ENCODE measurements at places on chromosomes 6 and 20.

DNA sequence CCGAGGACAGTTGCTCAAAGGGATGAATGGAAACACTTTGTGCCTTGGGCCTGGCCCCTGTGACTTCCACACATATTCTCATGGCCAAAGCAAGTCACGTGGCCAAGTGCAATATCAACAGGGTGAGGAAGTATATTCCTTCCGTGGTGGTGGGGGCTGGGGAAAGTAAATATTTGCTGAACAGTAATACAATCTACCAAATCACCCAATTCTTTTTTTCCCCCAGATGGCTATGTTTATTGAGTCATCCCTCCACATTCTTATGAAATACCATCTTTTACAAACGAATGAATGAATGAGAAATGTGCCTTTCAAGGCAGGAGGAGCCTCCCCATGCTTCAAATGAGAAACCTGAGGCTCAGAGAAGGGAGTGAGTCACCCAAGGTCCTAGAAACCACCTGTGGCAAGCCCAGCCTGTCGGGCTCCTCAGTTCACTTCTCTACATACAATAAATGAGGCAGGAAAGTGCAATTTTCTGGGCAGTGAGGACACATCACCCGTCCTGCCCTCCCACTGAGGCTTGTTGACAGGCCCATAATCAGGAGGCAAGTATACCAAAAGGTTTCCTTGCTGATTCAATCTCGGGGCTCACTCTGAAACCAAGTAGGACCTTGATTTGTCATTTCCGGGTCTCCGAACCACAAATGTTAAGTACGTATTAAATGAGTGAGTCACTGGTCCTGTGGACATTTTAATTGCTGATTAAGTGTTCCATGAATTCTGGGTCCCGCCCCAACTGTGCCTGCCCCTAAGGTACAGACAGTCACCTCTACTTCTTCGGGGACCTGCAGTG, 25.3 kb upstream of the TOP1 start:
- peaks cover 3% of the 10 kb centered on the region for H3K4me1 ChIP-seq
- DNase-seq: no peak
- H3K27ac ChIP-seq: no peak overlapping the region
- no peaks in the 10 kb centered on the region for H3K27me3 ChIP-seq

- no peaks in the 10 kb centered on the region for H3K36me3 ChIP-seq
- H3K27ac ChIP-seq: no peak overlapping the region
- no peak for DNase-seq
- H3K27me3 ChIP-seq: no peaks in the 10 kb centered on the region
- no peak overlapping the region for H3K4me3 ChIP-seq
Measured at GRCh38 chr6:88843040-88843439, 120.4 kb downstream of the RNGTT start.

- no peaks in the 10 kb centered on the region for H3K27me3 ChIP-seq
- no peak overlapping the region for H3K4me3 ChIP-seq
- H3K4me1 ChIP-seq: no peaks in the 10 kb centered on the region
- H3K27ac ChIP-seq: no peak overlapping the region
- DNase-seq: no peak
- H3K36me3 ChIP-seq: no peaks in the 10 kb centered on the region
Measured at GRCh38 chr6:146634022-146634421, 35.2 kb downstream of the ADGB start.

- no peak overlapping the region for H3K4me3 ChIP-seq
- no peak overlapping the region for H3K27ac ChIP-seq
- no peaks in the 10 kb centered on the region for H3K4me1 ChIP-seq
- DNase-seq: no peak
- H3K27me3 ChIP-seq: no peaks in the 10 kb centered on the region
Measured at GRCh38 chr6:157867981-157868380, 44.9 kb downstream of the SNX9 start.

DNA sequence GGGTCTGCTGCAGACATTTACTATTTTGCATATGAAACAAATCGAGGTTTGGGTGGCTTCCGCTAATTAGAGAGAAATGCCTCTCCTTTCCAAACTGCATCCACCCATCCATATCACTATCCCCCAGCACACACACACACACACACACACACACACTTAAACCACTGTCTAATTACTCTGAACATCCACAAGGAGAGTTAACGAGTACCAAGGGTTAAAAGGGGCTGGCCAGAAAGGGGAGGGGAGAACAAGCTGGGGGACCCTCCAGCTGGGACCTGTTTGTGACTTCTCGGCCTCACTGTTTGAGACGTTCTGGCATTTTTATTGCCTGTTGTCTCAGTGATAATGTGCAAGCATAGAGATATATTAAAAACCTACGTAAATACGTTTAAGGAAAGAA, 261.2 kb downstream of the FOXC1 start:
- H3K36me3 ChIP-seq: no peaks in the 10 kb centered on the region
- no peak overlapping the region for H3K27ac ChIP-seq
- no peak overlapping the region for H3K4me3 ChIP-seq
- peak; percentile 39 for DNase-seq
- H3K27me3 ChIP-seq: no peaks in the 10 kb centered on the region
- H3K4me1 ChIP-seq: peaks cover 18% of the 10 kb centered on the region

GRCh38 chr6:110410511-110410910, 4.9 kb downstream of the DDO start:
- no peak for DNase-seq
- H3K36me3 ChIP-seq: no peaks in the 10 kb centered on the region
- H3K4me3 ChIP-seq: no peak overlapping the region
- no peak overlapping the region for H3K27ac ChIP-seq
- H3K4me1 ChIP-seq: no peaks in the 10 kb centered on the region

DNA sequence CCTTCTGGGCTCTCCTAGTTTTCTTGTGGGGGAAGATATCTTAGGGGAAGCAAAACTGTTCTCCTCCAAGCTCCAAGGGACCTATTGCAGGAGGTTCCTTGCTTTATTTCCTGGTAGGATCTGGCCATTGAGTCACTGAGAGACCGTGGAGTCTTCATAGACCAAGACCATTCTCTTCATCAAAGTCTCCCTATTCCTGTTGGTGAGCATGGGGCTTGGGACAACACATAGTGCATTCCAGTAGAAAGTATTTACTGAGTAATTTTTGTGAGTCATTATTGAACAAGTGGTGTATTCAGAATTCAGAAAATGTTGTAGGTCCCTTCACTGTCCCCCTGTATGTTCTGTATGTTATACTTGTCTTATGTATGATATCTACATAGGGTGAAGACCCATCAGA, 133.6 kb downstream of the CDH26 start:
- H3K4me1 ChIP-seq: no peaks in the 10 kb centered on the region
- H3K27ac ChIP-seq: no peak overlapping the region
- no peak overlapping the region for H3K4me3 ChIP-seq
- no peaks in the 10 kb centered on the region for H3K27me3 ChIP-seq
- H3K36me3 ChIP-seq: no peaks in the 10 kb centered on the region

DNA sequence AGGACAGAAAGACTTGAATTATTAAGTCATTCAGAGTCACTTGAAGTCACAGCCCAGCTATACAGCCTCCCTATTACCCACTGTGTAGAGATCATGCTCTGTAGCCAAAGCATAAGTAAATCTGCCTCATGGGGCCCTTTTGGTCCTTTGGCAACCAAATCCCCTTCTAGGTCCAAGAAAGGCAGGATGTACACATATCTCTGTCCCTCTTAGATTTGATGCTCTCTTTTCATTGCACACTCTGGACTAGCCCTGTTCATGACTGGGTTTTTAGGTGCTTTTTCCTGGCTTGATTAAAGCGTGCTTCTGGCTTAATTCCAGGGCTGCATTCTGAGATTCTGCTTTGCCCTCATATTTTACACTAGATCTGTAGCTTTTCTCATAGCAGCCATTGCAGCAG, 296.8 kb downstream of the TENT5A start:
- no peak overlapping the region for H3K4me3 ChIP-seq
- no peak for DNase-seq
- no peak overlapping the region for H3K27ac ChIP-seq
- no peaks in the 10 kb centered on the region for H3K27me3 ChIP-seq
- H3K4me1 ChIP-seq: no peaks in the 10 kb centered on the region

- no peaks in the 10 kb centered on the region for H3K4me1 ChIP-seq
- H3K27ac ChIP-seq: no peak overlapping the region
- DNase-seq: no peak
- no peak overlapping the region for H3K4me3 ChIP-seq
- no peaks in the 10 kb centered on the region for H3K36me3 ChIP-seq
- H3K27me3 ChIP-seq: no peaks in the 10 kb centered on the region
Measured at GRCh38 chr6:128964233-128964755, 81.4 kb downstream of the LAMA2 start.

- no peak overlapping the region for H3K27ac ChIP-seq
- H3K4me1 ChIP-seq: no peaks in the 10 kb centered on the region
- no peak for DNase-seq
- no peaks in the 10 kb centered on the region for H3K27me3 ChIP-seq
- no peak overlapping the region for H3K4me3 ChIP-seq
Measured at GRCh38 chr6:85516168-85516567, 66.3 kb downstream of the NT5E start.

GRCh38 chr6:81565071-81565470, 187.4 kb downstream of the TENT5A start:
- no peak overlapping the region for H3K27ac ChIP-seq
- H3K36me3 ChIP-seq: no peaks in the 10 kb centered on the region
- H3K27me3 ChIP-seq: no peaks in the 10 kb centered on the region

DNA sequence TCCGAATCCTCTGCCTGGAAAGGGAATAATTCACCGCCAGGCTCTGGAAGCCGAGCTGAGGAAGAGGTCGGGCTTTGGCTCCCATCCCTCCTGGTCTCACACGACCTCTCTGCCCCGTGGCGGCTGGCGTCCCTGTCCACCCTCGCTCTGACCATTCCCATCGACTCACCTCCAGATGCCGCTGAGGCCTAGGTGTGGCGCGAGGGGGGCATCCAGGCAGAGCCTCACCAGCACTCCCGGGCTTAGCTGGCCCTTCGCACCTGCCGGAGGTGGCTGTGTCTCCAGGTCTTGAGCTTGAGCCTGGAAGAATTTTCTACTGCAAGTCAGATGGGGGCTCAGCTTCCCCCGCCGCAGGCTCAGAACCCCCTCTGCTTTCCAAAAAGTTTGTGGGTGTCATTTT, 28.5 kb upstream of the SMOC2 start:
- no peaks in the 10 kb centered on the region for H3K36me3 ChIP-seq
- DNase-seq: no peak
- H3K27ac ChIP-seq: no peak overlapping the region
- H3K4me3 ChIP-seq: no peak overlapping the region
- no peaks in the 10 kb centered on the region for H3K27me3 ChIP-seq
- no peaks in the 10 kb centered on the region for H3K4me1 ChIP-seq

DNA sequence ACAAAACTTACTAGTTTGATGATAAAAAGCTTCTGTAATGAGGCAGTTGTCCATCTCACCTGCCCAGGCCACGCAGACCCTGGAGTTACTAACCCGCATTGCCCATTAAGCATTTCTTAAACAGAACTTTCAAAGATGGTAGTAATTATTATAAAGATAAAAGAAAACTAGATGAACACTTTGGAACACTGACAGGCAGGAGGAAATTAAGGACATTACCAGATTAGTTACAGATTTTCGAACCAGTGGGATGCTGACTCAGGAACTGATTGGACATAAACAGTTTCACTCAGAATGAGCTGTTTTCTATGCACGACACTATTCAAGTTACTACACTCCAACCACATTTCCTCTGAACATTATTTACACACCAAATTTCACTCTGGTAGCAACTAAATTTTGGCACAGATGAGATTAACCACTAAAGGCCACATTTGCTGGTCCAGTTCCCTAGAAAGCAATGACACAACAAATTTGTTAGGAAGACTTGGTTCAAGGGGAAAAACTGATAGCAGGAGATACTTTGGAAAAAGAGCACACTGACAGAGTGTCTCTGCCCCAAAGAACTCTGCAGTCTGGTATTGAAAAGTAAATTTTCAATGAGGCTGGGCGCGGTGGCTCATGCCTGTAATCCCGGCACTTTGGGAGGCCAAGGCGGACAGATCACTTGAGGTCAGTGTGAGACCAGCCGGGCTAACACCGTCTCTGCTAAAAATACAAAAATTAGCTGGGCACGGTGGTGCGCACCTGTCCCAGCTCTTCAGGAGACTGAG, 3.0 kb downstream of the ROMO1 start:
- H3K27me3 ChIP-seq: no peaks in the 10 kb centered on the region
- no peak for DNase-seq
- H3K36me3 ChIP-seq: peaks cover 69% of the 10 kb centered on the region
- H3K27ac ChIP-seq: no peak overlapping the region
- no peak overlapping the region for H3K4me3 ChIP-seq
- peaks cover 5% of the 10 kb centered on the region for H3K4me1 ChIP-seq

DNA sequence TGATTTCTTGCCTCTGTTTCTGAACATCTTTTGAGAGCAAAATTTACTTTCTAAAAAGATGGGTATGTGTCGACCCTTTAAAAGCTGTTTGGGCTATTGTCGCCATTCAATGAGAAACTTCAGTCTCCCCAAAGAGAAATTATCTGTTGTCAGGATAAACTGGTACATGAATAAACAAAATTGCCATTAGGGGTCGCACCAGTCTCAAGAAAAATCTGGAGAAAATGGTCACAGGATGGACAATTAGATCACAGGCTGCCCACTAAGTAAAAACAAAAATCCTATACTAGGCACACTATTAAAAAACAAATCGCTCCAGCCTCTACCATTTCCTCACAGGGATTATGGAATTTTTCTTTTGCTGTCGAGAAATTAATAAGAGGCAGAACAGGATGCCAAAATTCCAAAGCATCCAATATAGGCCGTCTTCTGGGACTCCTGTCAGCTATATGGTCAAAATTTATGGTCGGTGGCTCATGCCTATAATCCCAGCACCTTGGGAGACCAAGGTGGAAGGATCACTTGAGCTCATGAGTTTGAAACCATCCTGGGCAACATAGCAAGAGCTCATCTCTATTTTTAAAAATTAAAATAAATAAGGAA, 5.5 kb upstream of the HLA-E start:
- H3K4me1 ChIP-seq: no peaks in the 10 kb centered on the region
- no peaks in the 10 kb centered on the region for H3K36me3 ChIP-seq
- H3K4me3 ChIP-seq: no peak overlapping the region
- peaks cover 36% of the 10 kb centered on the region for H3K27me3 ChIP-seq
- no peak overlapping the region for H3K27ac ChIP-seq

DNA sequence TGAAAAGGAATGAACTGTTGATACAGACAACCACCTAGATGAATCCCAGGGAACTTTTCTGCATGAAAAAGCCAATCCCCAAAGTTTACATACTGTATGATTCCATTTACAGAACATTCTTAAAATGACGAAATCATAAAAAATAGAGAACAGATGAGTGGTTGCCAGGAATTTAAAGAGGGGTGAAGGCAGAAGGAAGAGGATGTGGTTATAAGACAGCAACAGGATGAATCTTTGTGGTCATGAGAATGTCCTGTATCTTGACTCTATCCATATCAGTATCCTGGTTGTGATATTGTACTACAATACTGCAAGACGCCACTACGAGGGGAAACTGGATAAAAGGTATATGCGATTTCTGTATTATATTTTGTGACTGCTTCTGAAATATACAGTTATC, 70.1 kb upstream of the EMILIN3 start:
- H3K4me3 ChIP-seq: no peak overlapping the region
- DNase-seq: no peak
- H3K27me3 ChIP-seq: no peaks in the 10 kb centered on the region
- H3K4me1 ChIP-seq: no peaks in the 10 kb centered on the region
